ENCODE measurements at places on chromosomes 16 and 17. TPM values are rescaled to one million over a fixed set of nuclear protein-coding genes. Genes with fewer than 3 reads are reported as not detected.

The WNT9B gene
- total RNA-seq: 0.40 TPM

- DNase-seq: no peak
Measured at GRCh38 chr16:89040861-89041570, 52.6 kb upstream of the ACSF3 start.

DNA sequence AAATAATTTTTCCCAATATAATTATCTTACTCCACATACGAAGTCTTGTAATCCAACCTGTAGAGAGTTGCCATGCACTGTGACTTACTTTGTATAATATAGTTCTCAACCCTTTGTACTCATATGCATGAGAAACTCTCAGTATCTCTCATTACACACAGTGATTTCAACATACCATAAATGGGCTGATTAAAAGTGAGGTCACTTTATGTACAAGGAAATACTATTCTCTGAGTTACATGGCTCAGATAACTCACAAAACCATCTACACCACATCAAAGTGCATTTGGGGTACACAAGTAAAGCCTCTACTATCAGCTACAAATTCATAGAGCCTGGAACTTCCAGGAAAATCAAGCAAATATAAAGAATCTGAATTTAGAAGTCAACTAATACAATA, 27.9 kb downstream of the SLFN12 start:
- DNase-seq: no peak

- DNase-seq: no peak
Measured at GRCh38 chr16:75762746-75763145, 36.5 kb upstream of the CPHXL start.

The IL21R gene
- total RNA-seq: not detected

DNA sequence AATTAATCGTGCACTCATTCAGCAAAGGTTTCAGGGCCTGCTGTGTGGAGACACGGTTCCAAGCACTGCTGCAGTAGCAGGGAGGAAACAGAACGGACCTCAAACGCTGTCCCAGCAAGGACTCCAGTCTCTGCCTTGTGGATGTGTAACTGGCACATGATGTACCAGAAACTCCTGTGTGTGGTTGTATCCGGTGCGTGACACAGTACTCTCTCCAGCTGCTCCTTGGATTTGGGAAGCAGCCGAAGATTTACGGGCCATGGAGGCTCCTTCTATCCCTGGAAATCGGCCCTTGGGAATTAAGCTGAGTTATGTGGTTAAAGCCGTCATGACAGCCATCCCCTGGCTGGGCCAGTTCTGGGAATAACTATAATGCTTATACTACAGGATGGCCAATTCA, 8.5 kb upstream of the ANKRD11 start:
- peak; percentile 63 for DNase-seq

The TP53TG3F gene
- not detected for total RNA-seq

GRCh38 chr16:87057211-87057881, 259.8 kb downstream of the C16orf95 start:
- DNase-seq: no peak

- no peak for DNase-seq
Measured at GRCh38 chr16:58425756-58426494, 33.7 kb downstream of the GINS3 start.

The GPR142 gene
- not detected for total RNA-seq

All from gastrocnemius medialis (tissue), 4 donors.